ENCODE measurements at places on chromosomes 13 and 19.

DNA sequence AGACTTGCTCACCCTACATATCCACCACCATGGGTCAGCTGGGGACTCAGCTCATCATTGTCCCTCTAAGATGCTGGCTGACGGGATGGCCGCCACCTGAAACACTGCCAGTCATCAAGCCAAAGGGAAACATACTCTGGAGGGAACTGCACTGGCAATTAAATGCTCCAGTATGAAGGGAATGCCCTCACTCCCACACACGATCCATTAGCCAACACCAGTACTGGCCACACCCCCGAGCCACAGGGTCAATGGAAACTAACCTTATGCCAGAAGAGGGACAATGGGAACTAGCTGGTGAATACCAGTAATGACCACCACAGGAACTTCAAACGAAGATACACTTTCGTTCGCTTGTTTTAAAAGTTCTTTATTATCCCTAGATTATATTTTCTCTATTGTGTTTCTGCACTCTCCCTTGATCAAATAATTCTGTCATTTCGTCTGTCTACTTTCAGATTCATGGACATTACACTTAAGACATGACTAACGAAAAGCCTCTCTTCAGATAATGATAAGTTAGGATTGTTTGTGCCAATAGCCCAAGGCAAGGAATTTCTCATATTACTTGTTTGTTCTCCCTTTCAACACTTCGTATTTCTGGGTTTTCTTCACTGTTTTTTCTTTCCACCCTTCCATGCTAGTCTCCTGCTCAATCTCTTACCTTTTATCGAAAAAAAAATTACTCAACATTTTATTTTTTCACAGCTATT, 1.7 kb upstream of the ZNF507 start:
- DNase-seq, result no peak

- no peak for DNase-seq
These were observed 16.9 kb upstream of the AP1M2 start for GRCh38 chr19:10603873-10604459.

- DNase-seq, result no peak
These were observed 16.0 kb upstream of the EMC10 start for GRCh38 chr19:50460161-50460765.

DNA sequence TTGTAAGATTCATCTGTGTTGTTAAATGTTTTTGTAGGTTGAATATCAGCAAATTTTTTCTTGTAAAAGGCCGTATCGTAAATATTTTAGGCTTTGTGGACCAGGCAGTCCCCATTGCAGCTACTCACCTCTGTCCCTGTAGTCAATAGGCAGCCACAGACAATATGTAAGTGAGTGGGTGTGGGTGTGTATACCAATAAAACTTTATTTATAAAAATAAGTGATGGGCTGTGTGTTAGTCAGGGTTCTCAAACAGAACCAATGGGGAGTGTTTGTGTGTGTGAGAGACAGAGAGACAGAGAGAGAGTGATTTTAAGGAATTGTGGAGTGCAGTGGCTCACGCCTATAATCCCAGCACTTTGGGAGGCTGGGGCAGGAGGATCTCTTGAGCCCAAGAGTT, 37.6 kb upstream of the NFIC start:
- no peak for DNase-seq

DNA sequence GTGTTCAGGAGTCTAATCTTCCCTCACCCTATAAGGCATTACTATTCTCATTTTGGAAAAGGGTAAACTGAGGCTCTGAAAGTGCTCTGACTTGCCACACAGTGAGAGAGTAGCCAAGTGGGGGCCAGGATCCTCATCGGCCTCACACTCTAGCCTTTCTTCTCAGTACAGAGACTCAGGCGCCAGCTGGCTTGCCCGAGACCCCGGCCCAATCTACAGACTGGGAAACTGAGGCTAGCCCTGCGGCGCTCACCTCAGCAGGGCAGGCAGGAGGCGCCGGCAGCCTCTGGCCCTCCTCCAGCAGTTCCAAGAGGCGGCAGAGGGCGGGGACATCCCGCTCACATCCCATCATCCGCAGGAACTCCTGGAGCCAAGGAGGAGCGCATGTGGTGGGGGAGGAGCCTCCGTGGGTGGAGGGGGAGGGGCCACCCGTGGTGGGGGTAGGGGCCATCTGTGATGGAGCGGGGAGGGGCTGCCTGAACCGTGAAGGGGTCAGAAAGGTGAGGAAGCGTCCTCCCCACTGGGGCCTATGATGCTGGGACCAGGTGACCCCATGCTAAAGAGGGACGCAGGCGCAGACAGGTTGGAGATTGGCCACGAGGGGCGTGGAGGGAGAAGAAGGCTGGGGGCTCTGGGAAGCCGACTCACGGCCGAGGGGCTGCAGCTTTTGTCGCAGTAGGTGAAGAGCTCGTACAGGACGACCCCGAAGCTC, 8.7 kb upstream of the INSL3 start:
- DNase-seq, result no peak
